ENCODE measurements at places on chromosomes 4 and X.

- DNase-seq, result no peak
Measured at GRCh38 chrX:43106009-43106408, 328.0 kb upstream of the PPP1R2C start.

DNA sequence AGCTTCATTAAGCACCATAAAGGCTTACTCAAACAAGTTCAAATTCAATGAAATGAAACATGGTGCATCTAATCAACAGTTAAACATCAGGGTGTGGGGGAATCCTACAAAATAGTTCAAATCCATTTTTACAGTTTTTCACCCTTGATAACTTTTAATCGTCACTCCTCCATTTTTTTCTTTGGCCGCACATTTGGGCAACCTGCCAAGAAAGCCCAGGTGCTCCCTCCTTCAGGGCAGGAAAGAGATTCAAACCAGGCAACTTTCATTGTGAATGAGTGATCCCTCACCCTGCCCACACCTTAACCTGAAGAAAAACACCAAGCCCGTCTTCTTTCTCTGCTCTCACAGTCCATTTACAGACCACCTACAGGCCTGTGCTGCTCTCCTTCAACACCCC, 24.9 kb downstream of the TRIM61 start:
- no peak for DNase-seq

DNA sequence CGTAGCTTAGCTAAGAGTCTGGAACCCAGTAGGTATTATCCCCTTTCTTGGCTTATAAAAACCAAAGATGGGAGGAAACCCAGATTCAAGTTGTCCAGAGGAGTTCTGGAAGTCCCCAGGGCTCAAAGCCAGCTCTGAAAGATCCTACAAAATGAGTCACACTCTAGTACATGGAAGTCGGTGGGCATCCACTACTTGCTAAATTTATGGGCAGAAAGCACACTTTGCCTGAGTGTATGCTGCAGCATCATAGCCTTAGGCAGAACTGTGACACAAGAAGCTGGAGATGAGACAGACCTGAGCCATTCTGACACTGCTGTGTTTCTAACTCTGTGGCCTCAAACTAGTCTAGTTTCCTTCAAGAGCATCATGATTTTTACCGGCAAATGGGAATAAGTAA, 429.3 kb downstream of the AFF2 start:
- no peak for DNase-seq

DNA sequence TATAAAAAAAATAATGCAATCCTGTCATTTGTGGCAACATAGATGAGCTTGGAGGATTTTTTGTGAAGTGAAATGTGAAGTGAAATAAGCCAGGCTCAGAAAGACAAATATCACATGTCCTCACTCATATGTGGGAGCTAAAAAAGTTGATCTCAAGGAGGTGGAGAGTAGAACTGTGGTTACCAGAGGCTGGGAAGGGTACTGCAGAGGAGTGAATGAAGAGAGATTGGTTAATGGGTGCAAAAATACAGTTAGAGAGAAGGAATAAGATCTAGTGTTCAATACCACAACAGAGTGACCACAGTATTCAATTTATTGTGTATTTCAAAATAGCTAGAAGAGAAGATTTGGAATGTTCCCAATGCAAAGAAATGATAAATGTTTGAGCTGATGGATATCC, 13.4 kb upstream of the ZCCHC18 start:
- no peak for DNase-seq

DNA sequence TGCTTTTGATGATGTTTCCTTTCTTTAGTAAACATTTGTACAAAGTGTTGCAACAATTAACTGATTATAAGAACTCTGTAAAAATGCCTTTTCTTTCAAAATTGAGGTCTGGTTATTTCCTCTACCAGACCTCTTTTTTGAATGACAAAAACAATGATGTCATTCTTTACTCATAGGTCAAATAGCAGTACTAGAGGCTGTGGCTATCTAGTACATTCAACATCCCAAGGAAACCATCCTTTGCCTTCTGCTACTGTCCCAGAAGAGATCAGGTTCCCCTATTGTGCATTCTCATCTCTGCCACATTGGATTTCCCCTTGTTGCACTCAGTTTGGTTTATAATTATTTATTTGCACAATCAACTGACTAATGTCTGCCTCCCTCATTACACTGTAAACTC, 19.1 kb upstream of the MAD2L1 start:
- no peak for DNase-seq

DNA sequence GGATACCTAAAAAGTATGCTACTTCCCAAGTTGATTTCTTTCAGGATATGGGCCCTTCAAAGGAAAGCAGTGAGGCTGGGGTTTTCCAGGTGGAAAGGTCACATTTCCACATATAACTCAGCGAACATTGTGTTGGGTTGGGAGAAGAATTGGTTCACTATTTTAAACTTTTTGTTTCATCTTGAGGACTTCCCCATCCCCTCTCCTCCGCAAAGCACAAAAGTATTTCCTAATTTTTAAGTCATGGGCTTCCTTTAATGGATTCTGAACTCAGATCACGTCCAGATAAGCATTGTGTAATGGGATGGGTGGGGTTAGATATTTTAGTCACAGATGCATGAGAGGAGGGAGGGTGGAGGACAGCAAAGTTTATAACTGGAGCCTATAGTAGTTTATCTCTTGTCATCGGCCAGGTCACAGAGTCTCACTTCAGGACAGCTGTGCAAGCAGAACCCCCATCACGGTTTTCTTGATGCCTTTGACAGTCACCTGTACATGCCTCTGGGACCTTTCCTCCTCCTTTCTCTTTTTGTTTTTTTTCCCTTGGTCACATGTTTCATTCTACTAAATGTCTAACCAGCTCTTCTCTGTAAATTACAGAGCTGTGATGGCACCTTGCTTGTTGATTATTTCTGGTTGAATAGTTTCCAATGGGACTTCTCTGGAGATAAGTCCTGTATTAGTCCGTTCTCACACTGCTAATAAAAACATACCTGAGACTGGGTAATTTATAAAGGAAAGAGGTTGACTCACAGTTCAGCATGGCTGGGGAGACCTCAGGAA, 115.4 kb downstream of the PTTG2 start:
- no peak for DNase-seq

DNA sequence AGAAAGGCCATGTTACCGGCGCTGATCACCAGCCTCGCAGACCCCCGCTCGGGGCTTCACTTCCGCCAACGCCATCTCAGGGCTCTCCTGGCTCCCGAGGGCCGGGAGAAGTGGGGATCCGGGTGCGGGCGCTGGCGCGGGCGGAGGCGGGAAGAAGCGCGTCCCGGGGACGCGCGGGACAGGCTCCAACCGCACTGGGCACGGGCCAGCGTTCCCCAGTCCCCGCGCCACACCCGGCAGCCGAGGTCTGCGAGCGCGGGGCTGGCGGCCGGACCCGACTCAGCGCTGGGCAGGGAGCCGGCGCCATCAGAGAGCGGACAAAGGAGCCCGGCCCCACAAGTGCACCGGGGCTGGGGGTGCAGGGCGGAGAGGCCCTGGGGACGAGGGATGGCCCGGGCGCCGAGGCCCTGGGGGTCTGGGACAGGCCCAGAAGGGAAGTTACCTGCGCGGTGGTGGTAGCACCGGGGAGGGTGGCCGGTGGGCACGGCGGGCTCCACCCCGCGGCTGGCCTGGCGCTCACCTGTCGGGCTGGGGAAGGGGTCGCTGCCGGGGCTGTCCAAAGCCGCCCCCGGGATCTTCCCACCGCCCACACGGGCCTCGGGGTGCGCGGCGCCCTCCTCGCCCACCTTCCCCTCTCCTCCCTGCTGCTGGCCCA, 449 bp downstream of the CTPS2 start:
- DNase-seq, result no peak

DNA sequence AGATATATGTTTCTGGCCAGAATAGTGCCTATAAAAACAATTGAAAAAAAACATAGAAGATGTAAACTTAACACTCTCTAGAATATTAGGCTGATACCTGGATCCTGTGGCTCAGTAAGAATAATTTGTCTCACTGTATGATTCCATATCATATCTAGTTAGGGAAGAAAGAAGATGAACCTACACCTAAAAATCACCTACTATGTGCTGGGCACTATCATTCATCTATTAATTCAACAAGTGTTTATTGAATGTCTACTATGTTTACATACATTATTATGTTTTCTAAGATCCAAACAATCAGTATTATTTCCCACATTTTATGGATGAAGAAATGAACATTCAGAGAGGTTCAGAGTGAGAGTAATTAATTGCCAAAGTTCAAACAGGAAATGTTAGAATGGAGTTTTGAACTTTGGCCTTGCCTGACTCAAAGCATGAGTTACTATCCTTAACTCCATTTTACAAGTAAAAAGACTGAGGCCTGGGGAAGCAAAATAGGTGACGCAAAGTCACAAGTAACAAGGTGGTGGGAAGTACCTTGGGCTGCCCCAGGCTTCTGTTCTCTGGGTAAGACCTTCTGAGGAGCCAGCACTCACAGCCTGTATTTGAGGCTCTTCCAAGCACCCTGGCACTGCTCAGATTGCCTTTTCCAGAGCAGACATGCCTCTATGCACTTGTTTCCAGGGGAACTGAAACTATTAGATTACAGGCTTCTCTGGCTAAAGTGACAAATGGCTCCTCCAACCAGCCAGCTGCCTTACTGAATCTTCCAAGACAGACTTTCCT, 111.1 kb upstream of the ACSL4 start:
- no peak for DNase-seq

DNA sequence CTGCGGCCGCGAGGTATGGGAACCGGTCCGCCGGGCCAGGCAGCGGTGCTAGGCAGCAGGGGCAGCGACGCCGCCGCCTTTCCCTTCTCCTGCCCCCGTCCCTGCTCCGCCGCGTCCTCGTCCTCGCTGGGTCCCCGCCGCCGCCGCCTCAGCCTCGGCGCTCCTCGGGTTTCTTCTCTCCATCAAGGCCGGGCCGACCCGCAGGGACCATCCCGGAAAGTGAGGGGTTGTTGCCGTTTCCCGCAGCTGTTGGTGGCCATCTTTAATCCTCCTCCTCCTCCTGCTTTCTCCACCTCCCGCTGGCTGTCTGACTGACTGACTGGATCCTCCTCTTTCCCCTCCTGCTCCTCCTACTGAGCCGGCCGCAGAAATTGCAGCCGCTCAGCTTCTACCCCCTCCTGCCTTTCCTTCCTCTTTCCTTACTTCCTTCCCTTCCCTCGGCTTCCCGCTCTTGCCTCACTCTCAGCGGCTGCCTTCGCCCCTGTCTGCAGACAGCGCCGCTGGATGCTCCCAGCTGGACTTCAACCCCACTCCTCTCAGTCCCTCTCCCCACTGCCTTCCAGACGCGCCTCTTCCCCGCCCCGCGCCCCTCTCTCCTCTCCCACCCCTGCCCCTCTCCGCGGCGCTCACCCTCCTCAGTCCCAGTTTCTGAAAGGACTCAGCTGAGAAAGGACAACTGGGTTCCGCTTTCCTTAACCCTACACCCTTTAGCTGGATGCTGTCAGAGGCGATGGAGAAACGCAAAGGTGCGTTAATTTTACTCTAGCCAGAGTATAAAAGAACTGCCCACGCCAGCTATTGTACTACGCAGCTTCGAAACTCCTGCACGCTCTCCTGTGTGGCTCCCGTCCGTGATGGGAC, at the start of gene WDFY3:
Gene WDFY3 (minus strand): TSS at position 309 of the 861 bp plus-strand sequence. CDS start 106,099 bp downstream, outside the sequence.
- DNase-seq, result peak; percentile 88

GRCh38 chr4:127781300-127782024, 660 bp upstream of the HSPA4L start:
- DNase-seq, result peak; percentile 56

- DNase-seq, result no peak
Measured at GRCh38 chr4:112751447-112751846, 114.5 kb downstream of the LARP7 start.

DNA sequence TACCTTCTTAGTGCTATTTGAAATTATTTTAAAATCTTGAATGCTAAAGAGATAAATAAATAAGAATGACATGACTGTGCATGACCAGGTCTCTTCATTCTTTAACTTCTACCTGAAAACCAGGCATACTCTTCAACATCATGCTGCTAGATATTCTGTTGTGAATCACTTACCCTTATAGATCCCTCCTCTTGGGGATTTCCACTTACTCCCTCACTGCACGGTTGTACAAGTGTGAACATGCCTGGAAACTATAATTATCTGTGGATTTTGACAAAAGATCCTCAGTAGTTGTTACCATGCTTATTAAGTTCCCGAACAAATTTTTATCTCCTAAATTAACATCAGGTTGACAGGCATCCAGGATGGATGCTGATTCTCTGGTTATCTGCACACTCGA, 54.3 kb downstream of the ADGRL3 start:
- no peak for DNase-seq

DNA sequence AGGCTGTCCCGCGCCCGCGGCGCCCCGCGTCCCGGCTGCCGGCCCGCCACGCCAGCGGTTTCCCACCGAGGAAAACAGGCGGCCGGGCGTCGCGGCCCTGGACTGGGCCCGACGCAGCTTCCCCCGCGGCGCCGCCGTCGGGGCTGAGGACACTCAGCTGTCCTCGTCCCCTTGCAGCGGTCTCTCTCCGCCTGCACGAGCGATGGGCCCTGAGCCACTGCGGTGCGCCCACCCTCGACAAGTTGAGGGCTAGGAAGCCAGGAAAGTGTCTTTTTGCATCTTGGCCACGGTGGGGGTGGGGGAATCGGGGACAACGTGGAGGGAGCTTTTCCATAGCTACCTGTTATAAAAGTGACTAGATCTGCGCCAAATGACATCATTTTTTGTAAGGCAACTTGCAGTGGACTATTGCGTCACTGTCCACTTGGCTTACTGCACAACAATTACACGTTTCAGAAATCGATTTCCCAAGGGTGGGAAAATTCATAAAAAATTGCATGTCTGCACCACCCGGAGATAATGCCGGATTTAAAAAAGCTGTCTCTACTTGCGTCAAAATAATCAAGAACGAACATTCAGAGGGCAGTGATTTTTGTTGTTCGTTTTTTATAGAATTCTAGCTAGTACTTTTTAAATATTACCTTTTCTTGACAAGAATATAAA, 1.1 kb downstream of the KLHL15 start:
- DNase-seq, result no peak

DNA sequence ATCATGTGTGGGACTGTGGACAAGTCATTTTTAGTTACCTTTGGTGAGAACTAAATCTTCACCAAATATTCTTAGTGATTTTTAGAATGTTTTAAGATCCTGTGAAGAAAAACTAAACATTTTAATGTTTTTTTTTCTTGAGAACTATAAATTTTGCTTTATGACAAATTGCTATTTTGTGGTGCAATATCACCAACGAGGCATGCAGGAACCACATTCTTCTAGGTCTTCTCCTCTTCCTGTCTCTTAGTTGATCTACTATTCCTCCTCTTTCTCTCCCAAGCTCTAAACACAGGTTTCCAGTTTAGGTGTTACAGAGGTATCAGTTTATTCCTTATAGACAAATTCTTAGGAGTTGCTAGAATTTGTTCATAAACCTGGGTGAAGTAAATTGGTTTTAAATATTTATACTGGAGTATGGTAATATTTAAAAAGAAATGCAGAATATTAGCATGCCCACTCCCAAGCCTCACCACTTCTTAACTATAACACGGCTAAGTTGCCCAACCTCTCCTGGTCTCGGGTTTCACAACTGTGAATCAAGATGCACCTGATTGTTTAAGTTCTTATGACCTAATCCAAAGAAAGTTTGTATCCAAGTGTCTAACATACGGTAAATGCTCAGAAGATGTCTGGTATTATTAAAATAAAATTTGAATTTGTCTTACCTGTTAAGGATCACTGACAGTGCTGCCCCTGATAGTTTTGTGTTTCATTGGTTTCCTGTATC, 56.5 kb upstream of the CLNK start:
- no peak for DNase-seq

All from sciatic nerve (tissue), 2 donors.